Stimulated activated CD8-positive, alpha-beta memory T cell treated with anti-CD3 and anti-CD28 coated beads, Interleukin-7, amount 100 ng/mL, for 4 hours (primary cell): ENCODE measurements at places on chromosomes 1 and 21.

- no peak for DNase-seq
Observed at GRCh38 chr1:79285667-79286066, 279.1 kb upstream of the ADGRL4 start.

- no peak for DNase-seq
Observed at GRCh38 chr1:178693366-178693765, 31.7 kb upstream of the RALGPS2 start.

DNA sequence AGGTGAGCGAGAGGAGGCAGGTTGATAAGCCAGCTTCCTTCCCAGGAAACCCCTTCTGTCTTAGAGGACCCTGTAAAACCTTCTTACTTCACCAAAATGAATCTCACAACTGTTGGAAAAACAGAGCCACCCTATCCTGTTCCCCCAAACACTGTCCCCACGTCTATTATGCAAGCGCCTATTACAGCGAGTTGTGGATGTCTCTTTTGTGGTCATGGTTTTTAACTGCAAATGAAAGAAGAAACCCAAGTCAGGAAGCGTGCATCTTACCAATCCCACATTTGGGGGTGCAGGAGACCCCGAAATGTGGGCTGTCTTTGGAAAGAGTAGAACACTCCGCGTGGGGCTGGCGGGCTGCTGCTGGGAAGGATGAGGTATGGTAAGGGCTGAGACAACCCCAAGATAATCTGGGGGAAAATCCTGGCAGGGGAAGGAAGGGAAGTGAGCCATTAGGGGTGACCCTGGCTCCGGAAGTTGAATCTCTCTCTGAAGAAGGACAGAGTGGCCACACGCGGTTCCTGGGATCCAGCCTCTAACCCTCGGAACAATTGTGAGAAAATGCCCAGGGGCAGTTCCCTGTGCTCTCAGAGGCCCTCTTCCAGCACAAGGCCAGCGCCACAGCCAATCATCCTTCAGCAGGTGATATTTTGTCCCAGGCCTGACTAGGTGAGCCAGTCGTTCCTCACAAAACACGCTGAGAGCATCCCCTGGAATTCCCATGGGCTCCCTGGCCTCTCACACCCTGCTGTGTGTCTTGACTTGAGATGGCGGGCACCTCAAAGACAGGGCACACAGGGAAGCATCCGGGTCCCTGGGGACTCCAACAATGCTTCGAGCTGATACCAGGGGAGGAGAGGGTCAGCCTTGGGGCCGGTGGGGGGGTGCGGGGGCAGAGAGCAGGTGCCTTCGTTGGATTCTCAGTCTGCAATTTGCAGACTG, 168.5 kb upstream of the IRF2BP2 start:
- no peak for DNase-seq

GRCh38 chr1:27049100-27049499, 36.5 kb upstream of the TENT5B start:
- no peak for DNase-seq

DNA sequence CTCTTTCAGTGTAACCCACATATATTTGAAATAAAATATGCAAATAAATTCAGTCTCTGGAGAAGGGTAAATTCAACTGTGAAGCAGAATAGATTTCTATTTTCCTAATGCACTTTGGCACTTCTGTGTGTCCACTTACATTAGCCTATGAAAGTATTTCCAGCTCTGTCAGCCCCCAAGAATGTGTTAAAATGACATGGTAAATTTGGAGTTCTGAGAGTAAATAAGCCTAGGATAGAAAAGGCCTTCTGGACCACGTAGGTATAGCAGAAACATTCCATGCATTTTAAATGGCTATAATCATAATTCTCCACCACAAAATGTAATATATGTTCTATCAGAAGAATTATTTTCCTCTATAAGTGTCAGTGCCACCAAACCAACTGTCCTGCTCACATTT, 276.2 kb downstream of the NEGR1 start:
- no peak for DNase-seq
